ENCODE measurements at places on chromosomes 12 and 14.

- H3K27ac ChIP-seq: no peak overlapping the region
- peaks cover 10% of the 10 kb centered on the region for H3K27me3 ChIP-seq
- peaks cover 1% of the 10 kb centered on the region for H3K4me1 ChIP-seq
- no peaks in the 10 kb centered on the region for H3K36me3 ChIP-seq
- no peak for DNase-seq
These were observed 127.7 kb upstream of the SFSWAP start for GRCh38 chr12:131583090-131583712.

DNA sequence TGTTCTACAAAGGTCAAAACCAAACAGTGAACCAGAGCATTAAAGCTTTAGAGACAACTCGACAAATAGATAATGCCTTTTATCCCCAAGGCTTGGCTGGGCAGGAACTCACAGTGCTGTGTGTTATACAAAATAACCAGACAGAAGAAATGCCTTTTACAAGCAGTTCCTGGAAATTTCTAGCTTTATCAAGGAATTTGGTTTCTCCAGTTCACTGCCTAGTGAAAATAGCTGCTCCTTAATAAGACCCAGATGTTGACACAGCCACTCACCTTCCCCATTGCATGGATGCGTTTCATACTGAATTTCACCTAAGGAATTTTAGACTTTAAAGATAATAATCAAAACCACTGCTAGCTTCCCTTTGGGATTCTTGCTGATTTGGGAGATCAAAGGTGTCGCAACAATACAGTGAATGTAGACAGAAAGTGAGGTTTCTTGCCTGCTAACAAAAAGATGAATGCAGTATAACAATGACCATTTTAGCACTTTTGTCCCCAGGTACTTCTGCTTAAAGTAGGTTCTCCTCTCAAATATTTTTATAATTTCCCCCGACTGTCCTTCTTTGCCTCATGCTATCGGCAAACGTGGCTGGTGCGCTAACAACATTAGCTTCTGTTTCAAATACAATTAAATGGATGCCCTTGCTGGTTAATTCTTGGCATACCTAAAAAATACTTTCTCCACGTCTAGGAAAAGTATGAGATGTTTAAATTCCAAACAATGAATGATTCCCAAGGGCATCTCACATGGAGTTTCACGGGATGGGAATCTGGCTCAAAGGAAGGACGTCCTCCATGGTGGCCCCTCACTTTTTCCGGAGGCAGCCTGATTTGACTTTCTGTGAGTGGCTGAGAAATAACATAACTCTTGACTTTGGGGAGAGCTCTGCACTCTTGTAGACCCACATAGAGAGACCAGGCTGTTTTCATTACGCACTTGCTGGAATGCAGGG, 162.4 kb downstream of the C12orf75 start:
- peaks cover 6% of the 10 kb centered on the region for H3K27me3 ChIP-seq
- no peak overlapping the region for H3K27ac ChIP-seq
- no peak overlapping the region for H3K4me3 ChIP-seq
- no peaks in the 10 kb centered on the region for H3K36me3 ChIP-seq
- no peaks in the 10 kb centered on the region for H3K4me1 ChIP-seq
- DNase-seq: no peak

DNA sequence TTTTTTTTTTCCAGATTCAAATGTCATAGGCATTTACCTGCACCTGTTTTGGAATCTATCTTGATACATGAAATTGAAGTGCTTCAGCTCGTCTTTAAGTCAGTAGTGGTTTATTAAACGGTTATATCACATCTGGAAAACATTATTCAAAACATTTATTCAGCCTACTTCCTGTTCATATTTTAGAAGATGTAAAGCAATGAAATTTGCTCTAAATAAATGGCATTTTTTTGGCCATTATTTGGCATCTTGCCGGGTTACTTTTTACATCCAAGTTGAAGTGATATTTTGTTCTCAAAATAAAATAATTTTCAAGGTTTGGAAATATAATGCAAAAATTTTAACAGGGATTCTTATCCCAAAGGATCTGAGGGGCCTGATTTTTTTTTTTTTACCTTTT, 103.1 kb downstream of the EML1 start:
- no peak overlapping the region for H3K27ac ChIP-seq
- no peak for DNase-seq
- H3K36me3 ChIP-seq: no peaks in the 10 kb centered on the region
- H3K27me3 ChIP-seq: peaks cover 3% of the 10 kb centered on the region
- no peaks in the 10 kb centered on the region for H3K4me1 ChIP-seq

DNA sequence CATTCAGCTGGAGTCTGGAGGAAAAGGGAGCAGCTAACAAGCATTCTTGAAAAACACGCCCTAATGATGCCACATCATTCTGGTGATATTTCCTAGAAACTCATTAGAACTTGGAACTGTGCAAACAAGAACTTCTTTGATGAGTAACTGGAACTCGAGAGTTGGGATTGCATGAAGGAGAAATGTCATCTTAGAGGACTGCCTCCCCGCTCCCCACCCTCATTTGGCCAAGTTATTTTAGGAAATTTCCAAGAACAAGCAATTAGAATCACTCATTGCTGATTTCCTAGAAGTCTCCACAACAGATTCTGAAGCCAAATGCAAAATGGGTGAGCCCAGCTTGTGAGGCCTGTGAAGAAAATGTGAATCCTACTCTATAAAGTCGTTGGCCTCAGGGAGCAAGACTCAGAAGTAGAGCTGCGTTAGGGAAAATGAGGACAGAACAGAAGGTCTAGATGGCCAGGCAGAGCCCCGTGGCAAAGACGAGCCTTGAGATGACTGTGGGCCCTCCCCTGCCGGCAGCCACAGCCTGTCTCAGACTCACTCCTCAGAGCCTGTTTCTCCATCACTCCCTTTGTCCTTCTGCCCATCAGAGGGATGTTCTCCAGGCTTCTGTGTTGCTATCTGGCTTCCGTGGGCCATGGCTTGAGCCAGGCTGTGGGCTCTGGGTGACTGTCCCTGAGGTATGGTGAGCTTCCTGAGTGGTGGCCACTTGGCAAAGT, 38.4 kb downstream of the RTL1 start:
- no peaks in the 10 kb centered on the region for H3K36me3 ChIP-seq
- H3K27me3 ChIP-seq: no peaks in the 10 kb centered on the region
- no peak overlapping the region for H3K27ac ChIP-seq
- no peaks in the 10 kb centered on the region for H3K4me1 ChIP-seq
- DNase-seq: no peak

- H3K27ac ChIP-seq: no peak overlapping the region
- H3K4me1 ChIP-seq: peaks cover 38% of the 10 kb centered on the region
- DNase-seq: no peak
These were observed 61.8 kb downstream of the PHLDA1 start for GRCh38 chr12:75969768-75970167.

- no peak overlapping the region for H3K27ac ChIP-seq
- no peaks in the 10 kb centered on the region for H3K27me3 ChIP-seq
- no peak overlapping the region for H3K4me3 ChIP-seq
- no peak for DNase-seq
These were observed 47.0 kb upstream of the KCNH3 start for GRCh38 chr12:49491823-49492222.

DNA sequence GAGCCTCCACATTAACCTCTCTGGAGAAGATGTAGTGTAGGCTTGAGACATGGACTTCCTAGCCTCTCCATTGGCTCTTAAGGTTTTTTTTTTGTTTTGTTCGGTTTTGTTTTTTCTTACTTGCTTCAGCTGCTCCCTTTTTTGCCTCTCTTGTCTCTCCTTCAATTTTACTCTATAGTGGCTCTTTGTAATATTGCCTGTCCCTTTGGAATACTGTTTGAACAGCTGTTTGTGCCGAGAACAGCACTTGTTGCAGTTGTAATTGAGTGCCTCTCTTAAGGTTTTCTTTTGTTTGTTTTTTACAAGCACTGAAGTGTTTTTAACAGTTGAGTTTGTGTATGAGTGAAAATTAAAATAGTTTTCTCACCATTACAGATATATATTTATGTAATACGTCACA, 567.7 kb downstream of the LRFN5 start:
- H3K27me3 ChIP-seq: no peaks in the 10 kb centered on the region
- no peak overlapping the region for H3K4me3 ChIP-seq
- H3K4me1 ChIP-seq: no peaks in the 10 kb centered on the region
- no peaks in the 10 kb centered on the region for H3K36me3 ChIP-seq

GRCh38 chr12:79818856-79819255, 116.0 kb downstream of the PPP1R12A start:
- no peaks in the 10 kb centered on the region for H3K27me3 ChIP-seq
- no peak for DNase-seq
- H3K36me3 ChIP-seq: peaks cover 59% of the 10 kb centered on the region

- DNase-seq: no peak
- H3K4me3 ChIP-seq: no peak overlapping the region
- no peaks in the 10 kb centered on the region for H3K36me3 ChIP-seq
- H3K27ac ChIP-seq: no peak overlapping the region
These were observed 461.4 kb downstream of the ZFP36L1 start for GRCh38 chr14:68331426-68331825.

- H3K4me3 ChIP-seq: no peak overlapping the region
- H3K4me1 ChIP-seq: no peaks in the 10 kb centered on the region
- no peaks in the 10 kb centered on the region for H3K36me3 ChIP-seq
- no peak for DNase-seq
- no peak overlapping the region for H3K27ac ChIP-seq
- H3K27me3 ChIP-seq: no peaks in the 10 kb centered on the region
These were observed 51.5 kb upstream of the KCNJ8 start for GRCh38 chr12:21825886-21826617.

DNA sequence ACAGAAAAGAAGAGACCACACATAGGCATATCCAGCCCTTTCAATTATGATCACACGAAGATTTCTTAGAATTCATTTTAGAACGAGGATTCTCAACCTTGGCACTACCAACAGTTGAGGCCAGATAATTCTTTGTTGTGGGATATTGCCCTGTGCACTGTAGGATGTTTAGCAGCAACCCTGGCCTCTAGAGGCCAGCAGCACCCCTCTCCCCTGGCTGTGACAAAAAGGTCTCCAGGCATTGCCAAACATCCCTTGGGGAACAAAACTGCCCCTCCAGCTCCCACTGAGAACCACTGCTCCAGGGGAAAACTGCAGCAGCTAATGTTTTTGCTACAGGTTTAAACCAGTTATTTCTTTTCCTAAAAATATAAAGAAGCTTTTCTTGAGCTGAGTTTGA, 7.1 kb downstream of the NT5DC3 start:
- H3K36me3 ChIP-seq: peaks cover 9% of the 10 kb centered on the region
- peaks cover 2% of the 10 kb centered on the region for H3K4me1 ChIP-seq
- H3K27ac ChIP-seq: no peak overlapping the region
- no peaks in the 10 kb centered on the region for H3K27me3 ChIP-seq

DNA sequence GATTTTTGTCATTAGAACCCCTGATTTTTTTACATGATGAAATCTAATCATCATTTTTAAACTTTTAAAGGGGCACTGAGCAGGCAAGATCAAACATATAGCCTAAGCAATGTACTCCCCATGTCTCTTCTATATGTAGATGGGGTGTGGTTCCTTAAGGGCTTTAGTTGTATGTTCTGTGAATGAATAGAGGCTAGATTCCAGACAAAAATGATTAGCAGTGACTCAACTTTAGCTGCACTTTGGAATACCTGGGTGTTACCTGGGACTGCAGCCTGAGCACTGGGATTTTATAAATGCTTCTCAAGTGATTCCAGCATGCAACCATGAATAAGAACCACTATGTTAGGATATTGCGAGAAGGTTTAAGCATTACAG, 256.7 kb upstream of the PLEKHG7 start:
- H3K4me1 ChIP-seq: peaks cover 8% of the 10 kb centered on the region
- H3K27ac ChIP-seq: no peak overlapping the region
- no peak overlapping the region for H3K4me3 ChIP-seq
- no peak for DNase-seq

Measured in activated T-helper 2 cell treated with anti-CD3 and anti-CD28 coated beads, Interferon-gamma antibody, Interleukin-2, Interleukin-4, amounts not matched to agents 10 μg/mL and 5 μg/mL and 100 μg/mL, durations not matched to agents 14 hours and 24 hours and 36 hours (primary cell).